ENCODE measurements at places on chromosomes 2 and 18.

- DNase-seq: no peak
Measured at GRCh38 chr2:105313877-105314276, 15.7 kb downstream of the TGFBRAP1 start.

DNA sequence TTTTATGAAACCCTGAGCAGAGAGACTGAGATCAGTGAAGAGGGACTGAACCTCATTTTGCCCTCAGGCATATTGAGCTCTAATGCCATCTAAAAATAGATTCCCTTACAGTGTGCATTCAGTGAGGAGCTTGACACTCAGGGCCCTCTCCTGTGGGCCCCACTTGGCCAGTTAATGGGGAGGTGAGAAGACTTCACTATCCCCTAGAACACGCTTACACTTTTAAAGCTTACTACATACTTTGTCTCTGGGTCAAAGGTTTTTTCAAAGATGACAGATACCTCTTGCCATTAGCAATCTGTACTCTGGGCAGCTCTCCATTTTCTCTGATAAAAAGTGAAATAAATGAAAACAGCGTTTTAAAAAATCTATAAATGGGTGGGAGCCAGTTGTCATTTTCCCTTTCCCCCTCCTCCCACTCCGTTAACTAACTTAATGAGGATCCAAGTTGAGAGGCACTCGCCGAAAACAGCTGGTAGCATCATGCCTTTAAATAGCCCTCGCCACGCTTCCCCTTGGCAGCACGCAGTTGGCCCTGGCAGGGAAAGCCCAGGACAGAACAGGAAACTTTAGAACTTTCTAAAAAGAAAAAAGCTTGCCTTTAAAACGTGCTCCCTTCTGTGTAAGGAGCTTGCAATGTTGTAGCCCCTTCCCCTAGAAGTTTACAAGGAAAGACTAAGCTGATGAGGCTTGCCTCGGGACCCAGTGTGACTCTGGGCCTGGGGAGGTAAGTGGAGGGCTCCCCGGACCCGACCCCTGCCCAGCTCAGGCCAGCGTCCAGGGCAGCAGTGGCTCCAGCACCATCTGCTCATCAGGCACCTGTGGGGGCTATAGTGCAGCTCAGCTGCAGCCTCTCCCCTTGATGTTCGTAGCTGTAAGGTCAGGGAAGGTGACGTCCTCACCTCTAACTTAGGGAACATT is 58.8 kb upstream of the FOSL2 start:
- DNase-seq: no peak

DNA sequence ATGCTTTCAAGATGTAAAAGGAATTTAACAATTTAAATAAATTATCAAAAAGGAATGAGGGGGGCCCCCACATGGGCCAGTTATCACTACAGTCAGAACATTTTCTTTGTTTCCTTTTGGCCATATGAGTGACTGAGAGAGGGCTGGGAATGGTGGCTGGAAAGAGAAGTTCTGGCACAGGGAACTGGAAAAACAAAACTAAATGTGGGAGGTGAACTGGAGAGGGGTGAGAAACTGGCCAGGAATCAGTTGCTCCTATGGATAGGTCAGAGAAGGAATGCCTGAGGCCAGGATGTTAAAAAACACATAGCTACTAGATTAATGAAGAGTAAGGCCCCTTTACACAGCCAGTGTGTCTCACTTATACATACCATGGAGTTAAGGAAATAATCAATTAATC is 121.0 kb downstream of the RBMS1 start:
- no peak for DNase-seq

DNA sequence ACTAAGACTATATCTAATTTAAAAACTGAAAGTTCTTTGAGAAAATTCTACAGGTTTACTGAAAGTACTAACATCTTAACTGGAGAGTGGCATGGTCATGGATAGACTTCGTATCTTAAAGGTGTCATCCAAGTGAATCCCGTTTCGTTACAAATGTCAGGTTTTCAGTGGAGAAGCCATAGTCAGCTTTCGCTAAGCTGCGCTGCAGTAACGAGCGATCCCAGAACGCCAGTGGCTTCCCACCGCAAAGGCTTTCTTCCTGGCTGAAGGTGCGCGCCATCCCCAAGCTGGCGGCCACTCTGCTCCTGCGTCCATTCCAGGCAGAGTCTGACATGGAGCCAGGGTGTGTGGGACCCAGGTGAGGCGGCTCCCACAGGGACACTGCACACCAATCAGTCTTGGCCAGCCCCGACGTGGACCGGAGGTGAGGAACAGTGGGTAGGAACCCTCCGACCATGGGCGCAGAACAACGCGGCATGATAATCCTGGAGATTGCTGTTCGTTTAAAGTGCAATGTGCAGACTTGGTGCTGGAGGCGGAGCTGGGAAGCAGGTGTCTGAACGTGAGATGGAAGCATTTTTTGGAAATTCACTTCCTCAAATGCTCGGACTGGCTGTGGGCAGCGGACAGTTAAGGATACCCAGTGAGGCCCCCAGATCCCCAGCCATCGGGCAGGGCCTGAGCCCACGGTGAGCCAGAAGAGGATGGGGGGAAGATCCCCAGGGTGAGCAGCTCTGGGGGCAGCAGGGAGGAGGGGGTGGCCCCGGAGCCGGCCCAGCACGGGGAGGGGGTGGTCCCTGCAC is 27.8 kb upstream of the KCNG2 start:
- no peak for DNase-seq

- DNase-seq: no peak
Measured at GRCh38 chr2:28568533-28568932, 72.7 kb downstream of the PLB1 start.

GRCh38 chr2:45649858-45650811 is 1.3 kb upstream of the PRKCE start:
- DNase-seq: peak; percentile 51

DNA sequence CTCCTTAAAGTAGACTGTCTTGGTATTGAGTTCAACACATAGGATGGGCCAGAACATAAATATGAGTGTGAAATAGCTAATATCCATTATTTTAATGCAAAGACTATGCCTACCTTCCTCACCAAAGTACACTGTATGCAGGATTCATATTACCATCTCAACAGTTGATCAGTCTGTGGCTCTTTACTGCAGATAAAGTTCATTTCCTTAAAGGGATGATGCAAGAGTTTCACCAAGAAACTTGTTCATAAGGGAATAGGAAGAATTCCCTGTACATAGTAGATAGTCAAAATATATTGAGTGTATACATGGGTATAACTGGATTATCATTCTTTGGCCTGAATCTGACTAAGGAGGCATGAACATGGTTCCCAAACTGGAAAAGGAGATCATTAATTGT is 35.0 kb downstream of the MARS2 start:
- DNase-seq: no peak
